ENCODE measurements at places on chromosomes 5 and 9.

DNA sequence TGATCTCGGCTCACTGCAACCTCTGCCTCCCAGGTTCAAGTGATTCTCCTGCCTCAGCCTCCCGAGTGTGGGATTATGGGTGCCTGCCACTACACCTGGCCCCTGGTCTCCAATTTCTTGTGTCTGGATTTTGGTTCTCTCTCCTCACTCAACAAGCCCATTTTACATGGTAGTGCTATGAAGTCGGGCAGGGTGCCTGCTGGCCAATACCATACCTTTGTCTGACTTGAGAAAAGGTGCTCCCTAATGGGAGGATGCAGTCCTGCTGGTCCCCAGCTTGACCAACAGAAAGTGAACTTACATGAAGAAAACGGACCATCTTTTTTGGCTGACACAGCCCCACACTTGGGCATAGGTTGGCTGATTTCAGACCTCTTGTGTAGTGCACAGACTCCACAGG lies 21.6 kb upstream of the PTGS1 start:
- DNase-seq: no peak

DNA sequence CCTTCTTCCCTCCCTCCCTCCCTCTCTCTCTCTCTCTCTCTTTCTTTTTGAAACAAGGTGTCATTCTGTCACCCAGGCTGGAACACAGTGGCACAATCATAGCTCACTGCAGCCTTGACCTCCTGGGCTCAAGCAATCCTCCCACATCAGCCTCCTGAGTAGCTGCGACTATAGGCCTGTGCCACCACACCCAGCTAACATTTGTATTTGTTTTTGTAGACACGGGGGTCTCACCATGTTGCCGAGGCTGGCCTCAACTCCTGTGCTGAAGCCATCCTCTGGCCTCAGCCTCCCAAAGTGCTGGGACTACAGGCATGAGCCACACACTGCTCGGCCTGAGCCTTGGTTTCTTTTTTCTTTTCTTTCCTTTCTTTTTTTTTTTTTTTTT lies 45.8 kb downstream of the PLPP7 start:
- no peak for DNase-seq

DNA sequence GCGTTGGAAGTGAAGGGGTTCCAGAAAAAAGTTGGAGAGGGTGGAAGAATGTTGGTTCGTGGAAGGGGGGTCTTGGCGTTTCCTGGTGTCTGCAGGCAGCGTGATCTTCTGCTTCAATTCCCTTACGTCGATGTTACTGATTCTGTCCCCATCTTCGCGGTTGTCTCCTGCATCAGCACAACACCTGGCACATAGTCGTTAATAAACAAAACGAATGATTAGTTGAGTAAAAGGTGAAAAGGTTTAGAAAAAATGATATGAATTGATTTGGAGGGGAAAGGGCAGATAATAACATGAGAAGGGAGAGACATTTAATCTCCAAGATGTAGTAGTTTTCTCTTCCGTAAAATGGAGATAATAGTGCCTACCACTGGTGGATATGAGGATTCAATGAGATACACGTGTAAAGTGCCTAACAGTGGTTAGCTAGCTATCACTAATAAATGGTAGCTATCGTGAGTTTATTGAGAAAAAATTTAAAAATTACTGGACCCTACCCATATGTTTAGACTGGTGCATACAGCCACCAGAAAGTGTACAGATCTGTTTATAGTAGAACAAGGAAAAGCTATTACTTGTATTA lies 556 bp downstream of the MTREX start:
- DNase-seq: peak; percentile 31

- DNase-seq: peak; percentile 33
These were observed 2.0 kb downstream of the VCAN start for GRCh38 chr5:83473346-83474160.

DNA sequence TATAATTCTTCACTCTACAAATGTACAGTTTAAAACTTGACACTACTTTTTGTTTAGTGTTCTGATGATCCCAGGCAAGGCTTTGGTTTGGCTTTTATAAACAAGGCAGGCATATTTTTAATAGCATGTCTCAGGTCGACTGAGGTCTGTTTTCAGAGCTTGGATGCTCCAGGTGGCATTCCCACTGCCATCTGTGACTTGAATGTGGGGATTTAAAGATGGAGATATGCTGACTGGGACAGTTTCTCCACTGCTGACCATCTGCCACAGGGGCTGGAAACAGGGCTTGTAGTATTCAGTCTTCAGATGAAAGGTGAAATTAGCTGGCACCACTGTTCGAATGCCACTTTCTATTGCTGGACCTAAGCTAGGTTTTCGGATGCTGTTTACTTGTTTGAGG lies 1266.2 kb upstream of the CDH18 start:
- no peak for DNase-seq

GRCh38 chr5:151219789-151220188 lies 4.1 kb downstream of the CCDC69 start:
- no peak for DNase-seq

DNA sequence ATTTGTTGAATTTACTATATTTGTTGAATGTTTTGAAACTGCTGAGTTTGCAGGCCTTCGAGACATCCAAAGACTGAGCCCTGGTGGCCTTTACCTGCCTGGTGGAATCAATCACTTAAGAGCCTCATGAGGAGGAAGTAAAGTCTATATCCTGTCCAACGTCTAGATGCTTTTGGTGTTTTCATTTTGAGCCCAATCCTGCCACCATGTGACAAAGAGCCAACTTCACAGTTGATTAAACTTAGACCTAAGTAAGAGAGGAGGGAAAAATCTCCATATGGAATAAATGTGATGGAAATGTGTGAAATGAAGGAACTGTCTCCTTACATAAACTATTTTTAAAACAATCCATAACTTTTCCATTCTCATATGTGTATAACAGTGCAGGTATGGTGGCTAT lies 220.1 kb downstream of the PRR16 start:
- DNase-seq: no peak

GRCh38 chr9:35272989-35273388 lies 111.2 kb downstream of the UNC13B start:
- no peak for DNase-seq

GRCh38 chr5:31556461-31556860 lies 24.4 kb downstream of the C5orf22 start:
- DNase-seq: no peak

- DNase-seq: no peak
These were observed 217.2 kb downstream of the IRX2 start for GRCh38 chr5:2534251-2534650.

- DNase-seq: no peak
These were observed 862.8 kb downstream of the TAF11L14 start for GRCh38 chr5:18497089-18497488.

DNA sequence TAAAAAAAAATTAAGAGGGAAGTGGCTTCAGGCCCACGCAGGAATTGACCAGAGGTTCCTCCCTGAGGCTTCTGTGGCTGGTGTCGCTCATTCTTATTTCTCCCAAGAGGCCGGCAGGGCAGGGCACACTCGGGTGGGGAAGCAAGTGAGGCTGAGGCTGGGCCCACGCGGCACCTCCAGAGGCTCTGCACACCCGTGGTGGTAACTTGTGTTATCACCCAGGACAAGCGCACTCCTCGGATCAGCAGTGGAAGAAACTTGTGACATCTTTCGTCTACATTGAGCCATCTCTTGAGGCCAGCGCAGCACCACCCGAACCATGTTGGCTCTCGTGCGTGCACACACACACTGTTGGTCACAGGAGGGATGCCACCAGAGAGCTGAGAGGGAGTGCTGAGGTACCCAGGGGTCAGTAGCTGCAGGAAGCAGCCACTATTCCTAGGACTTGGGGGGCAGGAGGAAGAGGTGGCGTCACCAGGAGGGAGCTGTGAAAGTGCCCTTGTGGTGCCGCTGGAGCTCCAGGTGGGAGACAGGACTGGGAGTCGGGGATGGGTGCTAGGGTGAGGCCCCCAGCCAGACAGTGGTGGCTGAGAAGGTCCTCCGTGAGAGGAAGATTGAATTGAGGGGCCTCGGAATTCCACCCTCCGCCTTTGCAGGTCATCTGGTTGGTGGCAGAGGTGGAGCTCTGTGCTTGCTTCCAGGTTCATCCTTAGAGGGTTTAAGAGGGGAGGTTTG lies 6.4 kb downstream of the NDUFS6 start:
- DNase-seq: no peak
